ENCODE measurements at places on chromosomes 2 and 18.

- DNase-seq: no peak
These were observed 161.0 kb upstream of the ZFP36L2 start for GRCh38 chr2:43387092-43388062.

DNA sequence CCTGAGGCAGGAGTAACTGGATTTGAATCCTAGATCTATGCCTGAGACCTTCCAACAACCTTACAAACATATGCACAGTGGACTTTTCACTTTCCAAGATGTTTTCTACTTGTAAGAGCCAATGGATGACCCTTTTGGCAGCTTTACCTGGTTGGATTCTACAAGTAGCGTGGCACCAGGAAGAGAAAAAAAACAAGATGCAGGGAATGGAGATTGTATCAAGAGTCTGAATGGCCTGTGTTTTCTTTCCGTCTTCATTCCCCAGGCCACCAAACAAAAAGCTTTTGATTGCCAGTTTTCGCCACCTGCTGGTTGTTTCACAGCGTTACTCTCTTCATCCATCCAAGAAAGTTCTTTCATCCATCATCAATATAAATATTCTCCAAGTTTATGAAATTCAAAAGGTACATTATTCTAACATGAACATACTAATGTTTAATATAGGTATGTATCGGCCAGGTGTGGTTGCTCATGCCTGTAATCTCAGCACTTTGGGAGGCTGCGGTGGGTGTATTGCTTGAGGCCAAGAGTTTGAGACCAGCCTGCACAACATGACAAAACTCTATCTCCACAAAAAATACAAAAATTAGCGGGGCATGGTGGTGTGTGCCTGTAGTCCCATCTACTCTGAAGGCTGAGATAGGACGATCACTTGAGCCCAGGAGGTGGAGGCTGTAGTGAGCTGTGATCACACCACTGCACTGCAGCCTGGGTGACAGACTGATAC is 3.5 kb upstream of the BCL2 start:
- DNase-seq: no peak

DNA sequence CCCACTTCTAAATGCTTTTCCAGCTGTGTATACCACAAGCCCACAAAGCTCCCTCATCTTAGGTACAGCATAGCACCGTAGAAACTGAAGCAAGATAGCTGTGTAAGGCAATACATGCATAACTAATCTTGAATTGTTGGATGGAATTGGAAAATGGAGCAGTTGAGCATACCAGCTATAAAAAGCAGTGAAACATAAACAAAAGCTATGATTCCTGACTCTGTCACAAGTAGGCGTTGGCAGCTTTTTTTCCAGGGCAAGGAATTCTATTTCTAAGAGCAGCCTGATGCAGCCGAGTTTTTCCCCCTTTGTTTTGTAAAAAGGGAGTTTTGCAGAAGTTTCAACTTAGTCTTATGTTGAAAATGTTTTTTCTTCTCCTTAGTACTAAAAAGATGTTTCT is 32.4 kb downstream of the MOGAT1 start:
- no peak for DNase-seq

DNA sequence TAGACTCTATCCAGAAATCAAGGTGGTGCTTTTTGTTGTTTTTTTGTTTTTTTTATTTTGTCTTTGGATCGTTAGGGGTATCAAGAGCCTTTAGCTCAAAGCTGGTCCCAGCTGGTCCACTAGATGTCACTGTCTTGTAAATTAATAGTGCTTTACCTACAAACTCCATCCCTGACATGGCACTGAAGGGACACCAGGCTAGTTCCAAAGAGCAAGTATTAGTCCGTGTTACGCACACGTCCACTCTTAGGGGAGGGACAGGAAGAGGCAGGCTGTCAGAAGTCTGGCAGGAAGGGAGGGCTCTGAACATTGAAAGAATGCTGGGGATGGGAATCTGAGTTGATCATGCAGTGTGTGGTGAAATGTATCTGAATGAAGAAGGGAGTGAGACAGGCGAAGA is 85.9 kb upstream of the CCBE1 start:
- no peak for DNase-seq

- DNase-seq: no peak
These were observed 269.8 kb downstream of the GLI2 start for GRCh38 chr2:121005453-121005852.

GRCh38 chr2:8059255-8059654 is 622.6 kb upstream of the ID2 start:
- no peak for DNase-seq

DNA sequence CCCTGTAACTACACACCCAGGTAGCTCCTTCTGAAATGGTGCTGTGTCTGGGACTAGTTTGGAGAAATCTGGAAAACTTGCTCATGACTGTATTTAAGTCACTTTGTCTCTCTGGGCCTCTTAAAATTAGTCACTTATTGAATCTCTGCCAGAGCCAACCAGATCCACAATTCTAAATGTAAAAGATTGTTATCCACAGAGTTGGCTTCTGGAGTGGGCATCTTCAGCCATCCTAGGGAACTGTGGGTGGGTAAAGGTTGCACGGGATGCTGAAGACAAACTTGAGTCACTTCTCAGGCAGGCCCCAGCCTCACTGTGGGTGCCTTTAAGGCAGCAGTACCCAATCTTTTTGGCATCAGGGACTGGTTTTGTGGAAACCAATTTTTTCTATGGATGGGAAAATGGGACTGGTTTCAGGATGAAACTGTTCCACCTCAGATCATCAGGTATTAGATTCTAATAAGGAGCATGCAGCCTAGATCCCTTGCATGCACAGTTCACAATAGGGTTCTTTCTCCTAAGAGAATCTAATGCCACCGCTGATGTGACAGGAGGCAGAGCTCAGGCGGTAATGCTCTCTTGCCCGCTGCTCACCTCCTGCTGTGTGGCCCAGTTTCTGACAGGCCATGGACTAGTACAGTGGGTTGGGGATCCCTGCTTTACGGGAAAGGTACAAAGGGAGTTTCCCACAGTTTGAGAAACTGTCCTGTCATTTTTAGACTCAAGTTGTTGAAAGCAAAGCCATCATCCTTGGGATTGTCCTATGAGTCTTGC is 98.3 kb upstream of the SPRED2 start:
- no peak for DNase-seq

GRCh38 chr2:102929721-102930120 is 167.9 kb downstream of the TMEM182 start:
- no peak for DNase-seq

DNA sequence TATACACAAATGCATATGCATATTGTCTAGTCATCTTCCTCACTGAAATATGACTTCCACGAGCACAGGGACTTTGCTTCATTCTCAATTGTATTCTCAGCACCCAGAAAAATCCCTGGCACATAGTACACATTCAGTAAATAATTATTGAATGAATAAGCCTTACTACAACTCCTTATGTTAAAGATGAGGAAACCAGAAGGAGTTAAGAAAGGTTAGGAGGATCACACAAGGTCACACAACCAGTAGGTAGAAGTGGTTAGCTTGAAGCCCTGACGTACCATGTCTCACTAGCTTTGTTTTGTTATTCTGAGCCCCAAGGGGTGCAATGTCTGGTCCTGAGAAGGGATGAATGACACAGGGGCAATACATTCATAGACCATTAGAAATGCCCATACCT is 220.9 kb upstream of the PID1 start:
- no peak for DNase-seq

DNA sequence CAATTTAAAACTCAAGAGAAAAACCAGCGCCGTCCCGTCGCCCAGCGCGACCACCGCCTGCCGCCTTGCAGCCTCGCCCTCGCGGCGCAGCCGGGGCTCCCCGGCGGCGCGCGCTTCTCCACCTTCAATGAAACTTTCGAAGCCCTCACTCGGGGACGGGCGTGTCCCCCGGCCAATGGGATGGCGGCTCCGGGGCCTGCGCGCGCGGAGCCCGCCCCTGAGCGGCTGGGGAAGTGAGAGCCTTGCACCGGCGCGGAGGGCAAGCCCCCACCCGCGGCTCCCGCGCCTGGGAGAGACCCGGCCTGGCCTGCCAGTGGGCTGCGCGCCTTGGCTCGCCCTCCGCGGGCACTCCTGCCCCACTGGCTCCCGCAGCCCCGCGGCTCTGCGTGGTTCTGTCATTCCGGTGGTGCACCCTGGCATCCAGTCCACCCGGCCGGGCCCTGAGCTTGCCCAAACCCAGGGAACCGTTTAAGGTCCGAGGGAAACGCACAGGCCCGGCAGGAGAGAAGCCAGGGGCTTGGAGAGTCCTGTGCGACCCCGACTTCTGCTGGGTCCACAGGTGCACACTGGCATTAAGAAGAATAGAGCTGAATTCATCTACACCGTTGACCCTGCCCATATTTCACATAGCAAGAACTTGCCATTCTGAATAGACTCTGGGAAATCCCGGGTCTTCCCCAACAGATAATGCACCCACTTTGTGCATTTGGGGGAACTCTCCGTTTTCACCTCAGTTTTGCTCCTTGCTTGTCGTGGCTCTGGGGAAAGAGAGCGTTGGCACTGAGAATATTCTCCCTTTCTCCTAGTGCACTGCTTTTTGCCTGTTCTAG is at the start of gene PIEZO2:
Gene PIEZO2 (minus strand): TSS at position 129 of the 830 bp plus-strand sequence. CDS start 981 bp downstream, outside the sequence.
- no peak for DNase-seq

DNA sequence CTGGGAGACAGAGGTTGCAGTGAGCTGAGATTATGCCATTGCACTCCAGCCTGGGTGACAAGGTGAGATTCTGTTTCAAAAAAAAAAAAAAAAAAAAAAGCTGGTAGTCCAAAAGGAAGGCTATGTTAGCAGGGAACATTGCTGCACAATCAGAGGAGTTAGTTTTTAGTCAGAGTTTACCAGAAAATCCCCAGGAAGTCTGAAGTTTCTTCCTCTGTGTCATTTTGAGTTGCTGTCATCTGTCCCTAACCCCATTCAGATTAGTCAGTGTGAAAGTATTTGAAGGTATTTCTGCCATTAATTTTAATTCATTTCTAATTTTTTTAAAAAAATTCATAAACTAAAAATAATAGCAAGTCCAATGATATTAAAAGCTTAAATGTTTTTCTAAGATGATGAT is 33.5 kb upstream of the CERS6 start:
- DNase-seq: no peak

DNA sequence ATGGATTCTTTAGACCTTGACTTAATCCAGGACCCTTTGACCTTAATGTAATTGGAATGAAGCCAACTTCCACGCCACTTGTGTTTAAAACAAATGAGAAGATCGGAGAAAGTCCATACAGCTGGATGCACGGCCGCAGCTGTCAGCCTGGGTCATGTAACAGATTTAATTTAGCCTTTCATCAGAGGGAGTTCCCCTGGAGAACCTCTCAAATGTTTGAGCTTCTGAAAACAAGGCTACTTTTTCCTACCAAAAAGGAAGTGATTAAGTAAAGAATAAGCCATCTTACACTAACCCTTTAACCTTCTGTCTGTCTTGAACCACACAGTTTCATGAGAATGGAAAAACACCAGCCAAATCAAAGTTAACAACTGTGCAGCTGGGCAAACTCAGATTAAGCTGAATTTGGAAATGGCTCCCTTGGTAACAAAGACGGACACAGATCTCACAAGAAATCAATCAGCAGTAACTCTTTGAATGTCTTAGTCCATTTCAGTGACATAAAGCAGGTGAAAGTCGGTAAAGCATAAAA is 103.6 kb downstream of the DOCK10 start:
- DNase-seq: no peak

Data from activated CD4-positive, alpha-beta T cell treated with anti-CD3 and anti-CD28 coated beads, Interleukin-2, amount 50 U/mL, for 24 hours (primary cell).